ENCODE measurements at places on chromosomes 6 and 20. TPM values are rescaled to one million over a fixed set of nuclear protein-coding genes. Genes with fewer than 3 reads are reported as not detected.

The EDN3 gene
- not detected for total RNA-seq

DNA sequence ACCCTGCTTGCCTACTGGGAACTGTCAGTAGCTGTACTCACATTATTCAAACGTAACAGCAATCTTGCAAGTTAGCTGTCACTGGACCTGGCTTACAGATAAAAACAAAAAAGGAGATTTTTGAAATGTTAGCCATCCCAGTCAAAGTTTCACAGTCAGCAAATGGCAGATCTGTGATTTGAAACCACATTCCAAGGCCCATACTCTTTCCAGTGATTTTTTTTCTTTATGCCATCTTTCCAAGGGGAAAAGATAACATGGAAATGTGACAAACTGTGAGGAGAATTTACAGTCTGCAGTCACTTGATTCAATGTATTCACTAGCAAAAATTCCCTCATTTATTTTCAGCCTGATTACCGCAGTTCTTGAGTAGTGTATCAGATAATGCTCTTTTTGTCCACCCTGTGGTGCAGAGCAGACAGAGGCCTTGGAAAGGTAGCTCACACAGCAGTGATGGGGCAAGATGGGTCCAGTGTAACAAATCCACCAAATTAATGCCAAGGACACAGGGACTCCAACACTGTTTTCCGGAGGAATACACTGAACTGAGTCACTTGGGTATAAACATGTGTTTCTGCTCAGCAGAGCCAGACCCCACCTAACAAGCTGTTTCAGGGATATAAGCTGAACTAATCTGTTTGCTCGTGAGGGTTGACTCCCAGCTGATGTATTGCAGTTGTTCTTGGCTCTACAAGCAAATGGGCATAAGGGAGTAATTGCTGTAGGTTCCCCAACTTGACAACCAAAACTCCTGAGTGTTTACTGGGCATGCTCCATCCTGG is 49.9 kb upstream of the ADGRF1 start:
- no peak for DNase-seq

GRCh38 chr6:142966294-142966693 is 21.3 kb upstream of the HIVEP2 start:
- no peak for DNase-seq

DNA sequence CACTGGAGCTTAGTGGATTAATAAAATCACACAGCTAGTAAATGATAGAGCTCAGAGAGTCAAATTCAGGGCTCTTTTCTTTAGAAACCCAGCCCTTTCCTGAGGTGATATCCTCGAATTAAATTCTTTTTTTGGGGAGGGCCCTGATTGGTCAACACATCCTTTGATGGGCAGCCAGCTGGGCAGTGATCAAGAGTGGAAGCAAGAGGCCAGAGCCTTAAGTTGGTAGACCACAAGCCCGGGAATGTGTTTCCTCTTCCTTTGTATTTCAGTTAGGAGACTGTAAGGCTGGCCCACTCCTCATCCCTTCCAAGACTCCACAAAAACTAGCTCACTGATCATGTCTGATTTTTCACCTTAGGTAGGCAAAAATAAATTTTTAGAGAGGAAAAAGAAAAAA is 640.5 kb downstream of the DHX35 start:
- DNase-seq = no peak

- no peak for DNase-seq
These were observed 140.9 kb downstream of the THBS2 start for GRCh38 chr6:169112483-169113320.

GRCh38 chr6:165676435-165677068 is 13.5 kb upstream of the PDE10A start:
- DNase-seq = peak; percentile 76
